ENCODE measurements at places on chromosomes 1 and 21.
A peak's percentile ranks its signal among the peaks of the same experiment; 100 is the strongest.

DNA sequence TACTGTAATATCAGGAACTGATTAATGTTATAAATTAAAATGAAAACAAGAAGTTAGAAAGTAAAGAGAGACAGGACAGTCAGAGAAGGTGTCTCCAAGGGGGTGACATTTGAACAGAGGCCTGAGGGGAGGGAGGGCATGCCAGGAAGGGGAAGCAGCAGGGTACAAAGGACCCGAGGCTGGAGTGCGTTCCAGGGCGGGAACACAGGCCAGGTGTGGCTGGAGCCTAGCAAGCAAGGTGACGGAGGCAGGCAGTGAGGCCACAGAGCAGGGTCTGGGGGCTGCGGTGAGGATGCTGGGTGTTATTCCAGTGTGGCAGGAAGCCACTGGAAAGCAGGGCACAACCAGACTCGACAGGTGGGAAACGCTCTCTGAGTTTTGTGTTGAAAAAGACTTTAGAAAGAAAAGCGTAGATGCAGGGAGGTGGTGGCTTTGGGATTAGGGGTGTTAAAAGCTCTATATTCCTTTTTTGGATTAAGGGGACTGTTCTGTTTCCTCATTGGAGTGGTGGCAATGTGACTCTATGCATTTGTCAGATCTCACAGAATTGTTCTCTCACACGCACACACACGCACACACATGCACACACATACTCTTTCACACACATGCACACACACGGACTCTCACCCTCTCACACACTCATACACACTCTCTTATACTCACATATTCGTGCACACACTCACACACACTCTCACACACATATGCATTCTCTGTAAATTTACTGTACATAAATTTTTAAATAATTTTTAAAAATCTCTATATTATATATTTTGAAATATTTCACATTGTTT, 124.5 kb downstream of the GLIS1 start:
- no peak for DNase-seq

- no peak for DNase-seq
Observed at GRCh38 chr1:234779160-234779538, 169.2 kb upstream of the IRF2BP2 start.

DNA sequence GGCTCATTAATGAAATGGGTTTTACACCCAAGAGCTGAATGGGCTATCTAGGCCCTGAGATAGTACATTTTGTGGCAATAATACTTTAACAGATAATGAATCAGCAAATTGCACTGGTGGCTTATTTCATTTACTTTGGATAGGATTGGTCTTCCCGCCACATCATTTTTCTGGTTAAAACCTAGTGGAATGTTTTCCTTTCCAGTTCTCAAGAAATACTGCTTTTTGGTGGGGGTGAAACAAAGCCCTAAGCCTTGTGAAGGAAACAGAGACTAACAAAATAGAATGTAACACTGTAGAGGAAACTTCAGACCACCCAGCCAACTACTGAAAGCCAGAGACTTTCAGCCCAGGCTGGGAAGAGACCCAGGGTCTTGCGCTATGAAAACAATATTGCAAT, 172.2 kb downstream of the HHIPL2 start:
- no peak for DNase-seq

- DNase-seq: no peak
Observed at GRCh38 chr1:228217551-228218344, 9.9 kb downstream of the OBSCN start.

GRCh38 chr1:3608154-3608553, 3.2 kb downstream of the MEGF6 start:
- DNase-seq: no peak

DNA sequence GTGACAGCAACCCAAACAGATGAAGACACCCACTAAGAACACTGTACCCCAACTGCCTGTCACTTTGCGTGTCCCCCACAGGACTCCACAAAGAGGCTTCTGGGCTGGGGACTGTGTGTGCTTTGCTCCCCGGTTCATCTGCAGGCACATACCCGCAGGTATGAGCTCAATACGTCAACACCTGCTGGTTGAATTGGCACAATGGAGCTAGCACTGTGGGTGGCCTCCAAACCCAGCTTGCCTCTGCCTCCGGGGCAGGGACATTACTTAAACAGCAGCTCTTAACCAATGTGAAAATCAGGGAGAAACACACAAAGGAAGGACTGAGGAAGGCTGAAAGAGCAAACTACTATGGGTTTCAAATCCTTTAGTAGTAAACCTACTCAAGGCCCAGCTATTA, 140.2 kb upstream of the TIAM1 start:
- no peak for DNase-seq

- DNase-seq: peak; percentile 11
Observed at GRCh38 chr1:10679496-10680220, 116.8 kb downstream of the CASZ1 start.

DNA sequence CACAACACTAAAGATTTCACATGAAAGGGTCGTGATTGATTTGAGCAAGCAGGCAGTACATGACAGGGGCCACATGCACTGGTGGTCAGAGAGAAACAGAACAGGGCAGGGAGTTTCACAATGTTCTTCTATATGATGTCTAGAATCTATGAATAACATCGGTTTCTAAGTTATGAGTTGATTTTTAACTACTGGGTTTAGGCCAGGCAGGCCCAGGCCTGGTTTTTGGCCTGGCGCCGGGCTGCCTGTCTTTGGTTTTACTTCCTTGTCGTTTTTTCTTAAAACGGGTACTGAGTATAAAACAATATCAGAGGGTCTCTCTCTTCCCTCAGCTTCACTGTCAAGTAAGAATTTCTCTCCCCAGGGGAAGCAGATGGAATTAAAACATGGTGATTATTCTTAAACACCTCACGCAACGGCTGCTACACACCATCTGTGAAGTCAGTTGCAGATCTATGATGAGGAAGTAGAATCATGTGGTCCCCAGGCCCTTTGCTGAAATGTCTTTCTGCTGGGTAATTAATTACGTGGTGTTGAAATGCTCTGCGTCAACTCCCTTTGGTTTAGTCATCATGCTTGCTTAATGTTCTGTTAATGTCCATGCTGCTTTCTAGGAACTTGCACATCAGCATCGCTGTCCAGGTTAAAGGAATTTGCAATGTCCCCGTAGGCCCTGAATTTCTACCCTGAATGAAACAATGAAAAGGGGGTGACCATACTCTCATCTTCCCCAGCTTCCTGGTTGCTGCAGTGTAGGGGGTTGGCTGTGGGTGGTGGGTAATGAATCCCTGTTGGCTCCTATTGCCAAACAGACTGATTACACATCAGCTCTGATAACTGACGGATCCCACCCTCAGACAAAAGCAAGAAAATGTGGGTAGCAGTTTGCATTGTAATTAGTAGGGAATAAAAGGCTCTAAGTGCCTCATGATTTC, 70.3 kb downstream of the SERINC2 start:
- DNase-seq: peak; percentile 85

DNA sequence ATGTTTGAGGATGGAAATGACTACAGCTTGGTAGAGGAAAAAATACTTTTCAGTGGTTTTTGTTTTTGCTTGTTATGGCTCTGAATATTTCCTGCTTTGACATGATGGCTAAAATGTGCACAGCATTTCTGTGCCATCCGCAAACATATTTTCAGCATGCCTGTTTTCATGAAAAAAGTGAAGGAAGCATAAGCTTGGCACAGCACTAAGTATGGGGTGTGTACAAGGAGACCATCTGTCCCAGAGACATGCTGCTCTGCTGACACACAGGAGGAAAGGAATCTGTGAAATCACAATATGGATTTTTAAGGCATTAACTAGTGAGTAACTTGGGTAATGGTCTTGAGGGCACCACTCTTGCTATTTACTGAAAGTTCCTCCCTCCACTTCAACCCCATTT, 595.5 kb downstream of the RWDD3 start:
- DNase-seq: no peak

DNA sequence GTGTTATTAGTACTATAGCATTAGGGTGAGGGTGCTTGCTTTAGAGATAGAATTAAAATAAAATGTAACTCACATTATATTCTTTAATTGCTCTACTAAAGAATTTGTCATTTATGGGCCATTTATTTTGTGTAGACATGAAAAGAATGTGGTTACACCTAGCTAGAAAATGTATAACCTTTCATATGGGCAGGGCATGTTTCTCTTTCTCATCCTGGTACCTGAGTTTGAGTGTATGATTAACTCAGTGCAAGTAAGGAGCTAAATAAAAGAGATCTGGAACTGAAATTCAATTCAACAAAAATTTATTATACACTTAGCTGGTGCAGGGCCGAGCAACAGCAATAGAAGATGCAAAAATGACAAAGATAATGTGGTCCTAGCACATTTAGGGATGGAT, 47.4 kb downstream of the MAP3K7CL start:
- DNase-seq: no peak

DNA sequence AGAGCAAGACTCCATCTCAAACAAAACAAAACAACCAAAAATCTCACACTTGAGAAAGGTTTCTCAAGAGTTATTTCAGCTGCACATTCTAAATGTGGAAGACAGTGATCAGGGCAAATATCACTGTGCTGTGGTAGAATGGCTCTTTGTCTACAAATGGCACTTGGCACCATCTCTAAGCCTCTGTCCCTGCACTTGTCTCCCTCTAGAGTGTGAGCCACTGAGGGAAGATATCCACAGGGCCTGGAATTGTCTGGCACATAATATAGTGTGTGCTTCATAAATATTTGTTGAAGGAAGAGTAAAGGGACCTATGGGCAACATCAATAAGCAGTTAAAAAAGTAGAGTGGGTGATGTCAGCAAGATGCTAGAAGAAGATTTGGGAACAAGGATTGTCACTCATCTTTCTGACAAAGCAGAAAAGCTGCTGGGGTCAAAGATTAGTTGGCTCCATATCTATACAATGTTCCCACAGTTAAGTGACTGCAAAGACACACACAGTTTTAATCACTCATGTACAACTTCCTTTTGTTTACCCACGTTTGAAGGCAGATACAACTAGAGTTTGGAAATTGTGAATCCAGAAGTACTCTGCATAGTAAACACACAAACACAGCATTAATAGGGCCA, 19.1 kb downstream of the CD101 start:
- DNase-seq: no peak

GRCh38 chr1:37667023-37667671, 25.2 kb upstream of the CDCA8 start:
- DNase-seq: no peak

- no peak for DNase-seq
Observed at GRCh38 chr1:148010527-148010926, 82.3 kb downstream of the GPR89B start.

DNA sequence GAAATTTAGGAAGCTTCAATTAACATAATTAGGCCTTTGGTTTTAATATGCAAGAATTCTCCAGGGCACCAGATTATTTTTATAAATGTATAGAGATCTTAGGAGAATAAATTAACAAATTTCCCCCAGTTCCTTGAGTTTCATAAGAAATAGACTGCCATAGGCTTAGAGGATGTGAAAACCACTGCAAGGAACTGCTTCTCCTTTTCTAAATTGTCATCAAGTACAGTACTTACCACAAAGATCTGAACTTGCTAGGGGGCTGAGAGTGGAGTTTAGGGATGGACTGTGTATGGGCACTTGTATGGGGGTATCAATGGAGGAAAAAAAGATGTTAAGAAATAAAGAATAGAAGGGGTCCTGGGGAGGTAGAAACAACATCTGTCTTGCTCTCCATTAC, 31.1 kb downstream of the LHX8 start:
- no peak for DNase-seq

GRCh38 chr1:48051466-48052126, 54.4 kb upstream of the TRABD2B start:
- no peak for DNase-seq

- DNase-seq: no peak
Observed at GRCh38 chr1:89041119-89041641, 18.5 kb upstream of the GBP3 start.

DNA sequence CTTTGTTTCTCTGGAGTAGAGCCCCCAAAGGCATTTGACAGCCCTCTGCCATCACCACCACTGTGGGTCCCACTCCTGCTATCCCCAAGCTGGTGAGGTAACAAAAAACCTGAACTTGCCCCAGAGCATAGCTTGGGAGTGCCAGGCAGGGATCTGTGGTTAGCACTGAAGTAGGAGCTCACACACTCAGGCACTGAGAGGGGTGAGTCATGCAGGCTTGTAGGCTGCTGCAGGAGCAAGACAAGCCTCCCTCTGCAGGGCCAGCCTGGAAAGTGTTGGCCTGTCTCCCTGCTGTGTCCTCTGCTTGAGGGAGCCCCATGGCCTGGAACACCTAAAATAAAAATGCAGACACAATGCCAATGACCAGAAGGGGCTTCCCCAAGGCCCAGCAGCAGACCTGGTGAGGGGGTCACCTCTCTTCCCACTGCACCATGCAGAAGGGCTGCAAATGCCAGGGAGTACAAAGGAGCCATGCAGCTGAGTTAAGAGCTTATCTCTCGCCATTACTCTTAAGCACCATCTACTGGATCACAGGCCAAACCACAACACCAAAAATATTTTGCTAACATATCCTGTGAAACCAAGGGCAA, 108.9 kb upstream of the POGK start:
- DNase-seq: no peak

- DNase-seq: no peak
Observed at GRCh38 chr1:241927321-241927720, 30.2 kb upstream of the BECN2 start.

DNA sequence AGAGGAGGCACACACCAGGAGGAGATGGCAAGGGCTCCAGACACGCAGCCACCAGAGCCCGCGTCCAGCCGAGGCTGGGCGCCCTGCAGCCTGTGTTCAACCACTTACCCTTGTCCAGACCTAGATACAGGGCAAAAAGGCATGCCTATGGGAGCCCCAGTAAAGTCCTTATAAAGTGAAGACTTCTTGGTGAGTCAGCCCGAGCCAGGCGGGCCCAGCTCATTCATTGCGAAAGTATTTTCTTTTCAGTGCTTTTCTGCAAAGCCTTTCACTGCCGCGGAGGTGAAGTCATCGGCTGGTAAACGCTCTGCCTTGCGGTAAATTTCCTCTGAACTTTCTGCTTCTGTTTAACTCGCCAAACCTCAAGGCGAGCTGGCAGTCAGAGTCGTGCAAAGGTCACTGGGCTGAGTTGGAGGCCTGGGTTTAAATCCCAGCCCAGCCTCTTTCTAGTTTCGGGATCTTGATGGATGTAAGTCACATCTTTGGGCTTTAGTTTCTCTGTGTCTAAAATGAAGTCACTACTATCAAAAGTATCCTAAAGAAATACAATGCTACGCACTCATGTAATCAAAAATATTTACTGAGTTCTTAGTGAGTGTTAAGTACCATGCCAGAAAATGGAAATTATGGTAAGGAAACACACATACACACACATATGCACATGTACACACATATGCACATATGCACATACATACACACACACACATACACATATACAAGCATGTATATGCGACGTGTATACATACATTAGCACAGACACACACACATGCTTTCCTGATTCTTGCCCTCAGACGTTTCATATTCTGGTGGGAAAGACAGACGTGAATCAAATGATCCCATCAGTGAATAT, 54.7 kb upstream of the IFFO2 start:
- DNase-seq: peak; percentile 92

- DNase-seq: no peak
Observed at GRCh38 chr1:228882041-228882770, 146.9 kb downstream of the RHOU start.
